Fibroblast of skin of right quadriceps (primary cell): ENCODE measurements at places on chromosomes 4 and X.

DNA sequence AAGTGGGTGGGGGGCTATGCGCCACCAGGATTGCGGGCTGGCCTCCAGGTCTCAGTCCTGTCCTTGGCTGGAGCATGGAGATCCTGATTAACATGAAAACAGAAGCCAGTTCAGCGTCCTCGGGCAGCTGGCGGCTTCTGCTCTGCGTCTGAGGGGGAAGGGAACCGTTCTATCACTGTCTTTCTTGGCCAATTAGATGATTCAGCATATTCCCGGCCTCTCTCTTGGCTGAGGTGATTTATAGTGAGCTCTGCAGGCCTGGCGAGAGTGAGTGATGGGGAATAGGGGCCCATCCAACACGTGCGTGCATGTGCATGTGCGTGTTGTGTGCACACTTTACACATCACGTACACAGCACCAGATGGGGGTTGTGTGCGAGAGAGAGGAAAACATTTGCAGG is 145.8 kb upstream of the ATP6AP2 start:
- DNase-seq, result peak; percentile 83

DNA sequence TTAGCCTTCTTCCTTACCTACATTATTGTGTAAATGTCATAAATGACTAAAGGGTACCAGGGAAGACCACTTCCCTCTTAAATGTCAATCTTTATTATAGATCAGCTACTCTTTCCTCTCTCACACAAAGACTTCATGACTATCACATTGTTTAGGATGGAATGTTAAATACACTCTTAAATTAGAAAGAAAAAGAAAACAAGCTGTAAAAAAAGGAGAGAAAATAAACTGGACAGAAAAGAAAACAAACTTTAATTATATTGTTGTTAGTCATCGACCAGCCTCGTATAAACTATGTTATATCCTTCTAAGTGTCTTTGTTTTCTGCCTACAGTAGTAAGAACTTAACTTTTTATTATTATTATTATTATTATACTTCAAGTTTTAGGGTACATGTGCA is 666.4 kb upstream of the NR3C2 start:
- DNase-seq, result no peak

GRCh38 chrX:1202251-1202650 is 10.2 kb downstream of the CRLF2 start:
- no peak for DNase-seq

DNA sequence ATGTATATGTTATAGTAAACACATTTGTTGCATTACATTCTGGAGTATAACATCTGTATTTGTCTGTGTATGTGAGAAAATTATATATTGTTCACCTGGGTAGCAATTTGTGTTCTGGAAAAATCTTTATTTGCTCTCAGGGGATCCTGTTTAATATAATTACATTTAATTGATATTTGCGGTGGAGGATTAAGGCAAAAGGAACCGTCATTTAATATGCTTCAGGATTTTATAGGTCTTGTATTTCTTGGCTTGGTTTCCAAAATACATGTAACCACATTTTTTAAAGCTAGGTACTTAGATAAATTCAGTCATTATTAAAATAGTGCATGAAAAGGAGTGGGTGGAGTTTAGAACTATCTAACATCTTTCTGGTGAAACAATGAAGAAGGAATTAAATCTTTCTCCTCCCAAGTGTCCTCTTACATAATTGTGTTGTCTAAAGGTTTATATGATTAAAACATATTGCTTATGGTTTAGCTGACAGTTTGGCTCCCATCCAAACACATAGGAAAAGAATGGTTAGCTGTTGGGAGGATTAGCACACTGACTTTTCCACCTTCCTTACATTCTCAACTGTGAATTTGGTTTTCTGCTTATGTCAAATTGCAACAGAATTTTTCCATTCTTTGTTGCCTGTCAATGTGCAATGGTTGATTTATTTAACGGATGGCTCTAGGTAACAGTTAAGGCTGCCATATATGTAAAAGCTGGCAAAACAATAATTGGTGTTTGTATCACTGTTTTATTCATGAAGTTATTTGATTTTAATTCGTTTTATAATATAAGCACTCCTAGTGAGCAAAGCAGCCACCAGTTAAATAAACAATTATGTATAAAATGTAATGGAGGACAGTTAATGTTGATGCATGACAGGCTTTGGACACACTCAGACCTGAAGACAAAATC is 250.8 kb upstream of the SFRP2 start:
- no peak for DNase-seq

DNA sequence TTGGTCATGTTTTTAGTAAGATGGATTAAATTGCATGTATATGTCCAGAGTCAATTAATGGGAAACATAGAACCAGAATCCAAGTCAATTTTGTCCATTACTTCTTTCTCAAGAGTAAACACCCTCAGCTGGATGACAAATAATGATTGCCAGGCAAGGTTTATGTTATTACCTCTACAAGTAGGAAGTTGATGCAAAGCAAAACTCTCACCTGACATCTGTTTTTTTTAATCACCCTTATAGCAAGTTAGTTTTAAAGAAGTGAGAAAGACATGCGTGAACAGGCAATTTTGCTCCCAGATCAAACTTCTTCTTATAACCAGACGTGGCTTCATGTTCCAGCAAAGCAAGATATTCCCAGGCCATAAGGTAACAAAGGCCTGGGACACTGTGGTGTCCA is 348.5 kb upstream of the FTHL17 start:
- DNase-seq, result no peak

GRCh38 chr4:88646528-88647280 is 50.9 kb downstream of the NAP1L5 start:
- DNase-seq, result no peak

GRCh38 chrX:30967516-30967915 is 78.5 kb upstream of the TAB3 start:
- no peak for DNase-seq

- peak; percentile 59 for DNase-seq
These were observed 257.9 kb downstream of the PCDH18 start for GRCh38 chr4:137274404-137274803.

GRCh38 chr4:140533951-140534480 is 10.0 kb downstream of the ELMOD2 start:
- DNase-seq, result peak; percentile 68

DNA sequence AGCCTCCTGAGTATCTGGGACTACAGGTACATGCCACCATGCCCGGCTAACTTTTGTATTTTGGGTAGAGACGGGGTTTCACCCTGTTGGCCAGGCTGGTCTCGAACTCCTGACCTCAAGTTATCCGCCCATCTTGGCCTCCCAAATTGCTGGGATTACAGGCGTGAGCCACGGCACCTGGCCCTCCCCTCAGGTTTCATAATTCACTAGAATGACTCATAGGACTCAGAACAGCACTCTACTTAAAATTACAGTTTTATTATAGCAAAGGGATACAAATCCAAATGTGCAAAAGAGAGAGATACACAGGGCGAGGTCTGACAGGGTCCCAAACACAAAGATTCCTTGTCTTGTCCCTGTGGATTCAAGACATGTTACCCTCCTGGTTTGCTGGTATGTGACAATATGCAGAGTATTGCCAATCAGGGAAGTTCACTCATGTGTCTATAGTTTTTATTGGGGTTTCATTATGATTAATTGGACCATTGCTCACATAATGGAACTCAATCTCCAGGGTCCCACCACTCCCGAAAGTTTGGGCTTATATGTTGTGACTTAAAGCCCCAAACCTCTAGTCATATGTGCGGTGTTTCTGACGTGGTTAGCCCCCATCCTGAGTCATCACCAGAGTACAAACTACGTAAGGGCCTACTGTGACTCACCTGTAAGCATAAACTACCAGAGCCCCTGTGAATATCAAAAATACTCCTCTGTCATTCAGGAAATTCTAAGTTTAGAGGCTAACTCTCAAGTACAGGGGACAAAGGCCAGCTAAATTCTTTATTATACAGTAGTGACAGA is 5.2 kb downstream of the YIPF6 start:
- peak; percentile 34 for DNase-seq

- DNase-seq, result peak; percentile 41
These were observed 14.2 kb downstream of the EFNB1 start for GRCh38 chrX:68842781-68843581.

- peak; percentile 57 for DNase-seq
These were observed 383.7 kb upstream of the FAM241A start for GRCh38 chr4:111761531-111761930.

GRCh38 chrX:107442914-107443527 is 6.4 kb upstream of the FRMPD3 start:
- no peak for DNase-seq

DNA sequence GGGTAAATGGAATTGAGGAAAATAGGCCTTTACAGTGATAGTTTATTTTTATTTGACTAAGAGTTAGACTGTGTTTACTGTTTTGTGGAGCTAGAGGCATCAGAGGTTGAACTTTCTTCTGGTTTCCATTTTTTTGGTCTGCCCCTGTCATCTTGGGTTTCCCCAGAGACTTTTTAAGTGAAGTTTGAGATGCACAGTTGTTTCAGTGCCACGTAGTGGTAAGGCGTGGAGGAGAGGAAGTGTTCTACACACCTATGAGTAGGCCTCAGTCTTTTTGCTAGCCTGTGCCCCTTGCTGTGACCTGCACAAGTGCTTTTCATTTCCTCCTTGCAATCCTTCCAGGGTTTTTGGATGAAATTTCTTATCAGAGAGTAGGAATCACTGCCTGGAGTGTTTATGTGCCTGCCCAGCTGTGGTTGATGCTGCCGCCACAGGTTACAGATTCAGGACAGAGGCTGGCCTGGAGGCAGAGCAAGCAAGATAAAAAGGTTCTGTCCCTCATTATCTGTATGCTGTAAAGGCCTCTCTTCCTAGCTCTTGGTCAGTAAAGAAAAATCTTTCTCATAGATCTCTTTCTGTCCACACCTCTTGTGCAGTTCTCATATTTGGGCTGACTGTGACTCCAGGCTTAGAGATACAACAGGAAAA is 12.5 kb upstream of the HSFX4 start:
- no peak for DNase-seq

DNA sequence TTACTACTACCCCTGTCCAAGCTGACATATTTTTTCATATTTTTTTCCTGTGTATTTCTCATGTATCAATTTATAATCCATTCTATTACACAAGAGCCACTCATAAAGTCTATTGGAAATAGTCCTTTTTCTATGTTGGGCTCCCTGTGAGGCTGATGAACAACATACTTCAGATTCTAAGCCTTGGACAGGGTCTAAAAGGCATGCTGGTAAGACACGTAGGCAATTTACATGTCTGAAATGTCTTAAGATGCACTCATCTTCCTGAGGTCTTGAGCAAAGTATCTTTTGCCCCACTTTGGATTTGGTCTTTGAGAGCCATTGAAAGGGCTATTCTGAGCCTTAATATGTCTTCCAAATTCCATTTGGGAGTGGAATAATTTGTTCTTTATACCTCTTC is 31.8 kb downstream of the OCIAD1 start:
- DNase-seq, result no peak

DNA sequence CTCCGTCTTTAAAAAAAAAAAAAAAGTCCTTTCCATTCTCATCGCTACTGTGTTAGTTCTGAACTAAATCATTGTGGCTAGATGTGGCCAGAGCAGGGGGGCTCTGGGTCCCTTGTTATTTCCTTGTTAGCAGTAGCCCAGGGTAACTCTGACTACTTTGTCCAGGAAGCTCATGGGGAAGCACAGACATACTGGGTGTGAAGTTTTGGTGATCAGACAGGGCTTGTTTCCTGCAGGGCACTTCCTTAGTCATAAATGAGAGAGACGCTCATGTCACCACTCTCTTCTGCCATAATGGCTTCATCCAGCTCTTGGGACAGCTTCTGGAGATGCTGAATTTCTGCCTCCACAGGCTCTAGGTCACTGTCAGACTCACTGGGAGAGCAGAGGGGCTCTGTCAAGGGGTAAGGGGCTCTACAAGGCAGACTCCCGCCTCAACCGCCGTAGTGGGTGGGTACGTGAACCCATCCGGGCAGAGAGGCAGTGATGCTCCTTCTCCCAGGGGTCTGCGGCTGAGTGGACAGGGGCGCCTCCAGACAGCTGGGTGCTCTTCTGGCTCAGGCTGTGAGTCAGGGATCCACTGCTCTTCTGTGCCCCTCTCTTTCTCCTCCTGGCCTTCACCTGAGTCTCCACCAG is 12.9 kb downstream of the STIM2 start:
- DNase-seq, result no peak

GRCh38 chrX:40019541-40019940 is 78.2 kb downstream of the BCOR start:
- DNase-seq, result peak; percentile 39

DNA sequence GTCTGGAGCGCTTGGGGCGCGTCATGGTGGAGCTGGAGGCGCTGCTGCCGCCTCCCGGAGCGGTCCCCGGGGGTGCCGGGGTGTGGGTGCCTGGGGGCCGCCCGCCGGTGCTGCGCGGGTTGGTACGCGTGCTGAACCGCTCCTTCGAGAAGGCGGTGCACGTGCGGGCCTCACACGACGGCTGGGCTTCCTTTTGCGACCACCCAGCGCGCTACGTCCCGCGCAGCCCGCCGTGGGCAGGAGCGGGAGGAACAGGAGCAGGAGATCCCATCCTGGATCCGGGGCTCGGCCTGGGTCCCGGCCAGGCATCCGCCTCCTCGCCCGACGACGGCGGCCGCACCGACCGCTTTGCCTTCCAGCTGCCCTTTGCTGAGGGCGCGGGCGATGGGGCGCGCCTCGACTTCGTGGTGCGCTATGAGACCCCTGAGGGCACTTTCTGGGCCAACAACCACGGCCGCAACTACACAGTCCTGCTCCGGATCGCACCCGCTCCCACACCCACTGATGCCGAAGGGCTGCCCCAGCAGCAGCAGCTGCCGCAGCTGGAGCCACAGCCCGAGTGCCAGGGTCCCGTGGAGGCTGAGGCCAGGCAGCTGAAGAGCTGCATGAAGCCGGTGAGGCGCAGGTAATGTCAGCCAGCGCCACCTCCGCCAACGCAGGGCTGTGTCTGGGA is 792 bp downstream of the PPP1R3F start:
- DNase-seq, result no peak

GRCh38 chr4:115501656-115502055 is 388.2 kb upstream of the NDST4 start:
- no peak for DNase-seq

DNA sequence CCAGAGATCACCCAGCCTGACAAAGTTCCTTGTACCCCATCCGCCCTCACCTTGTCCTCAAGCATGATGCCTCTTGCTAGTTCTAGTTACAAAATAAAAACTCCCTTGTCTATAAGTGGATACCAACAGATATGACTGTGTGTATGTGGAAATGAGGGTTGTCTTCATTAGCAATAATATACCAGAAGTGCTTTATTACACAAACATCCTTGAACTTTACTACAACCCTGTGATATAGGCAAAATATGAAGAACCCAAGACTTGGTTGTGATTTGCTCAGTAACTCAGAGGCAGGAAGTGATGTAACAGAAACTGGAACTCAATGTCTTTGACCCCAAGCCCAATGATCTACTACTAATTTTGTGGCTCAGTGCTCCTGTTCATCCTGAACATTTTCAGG is 97.6 kb downstream of the AKAP4 start:
- no peak for DNase-seq

DNA sequence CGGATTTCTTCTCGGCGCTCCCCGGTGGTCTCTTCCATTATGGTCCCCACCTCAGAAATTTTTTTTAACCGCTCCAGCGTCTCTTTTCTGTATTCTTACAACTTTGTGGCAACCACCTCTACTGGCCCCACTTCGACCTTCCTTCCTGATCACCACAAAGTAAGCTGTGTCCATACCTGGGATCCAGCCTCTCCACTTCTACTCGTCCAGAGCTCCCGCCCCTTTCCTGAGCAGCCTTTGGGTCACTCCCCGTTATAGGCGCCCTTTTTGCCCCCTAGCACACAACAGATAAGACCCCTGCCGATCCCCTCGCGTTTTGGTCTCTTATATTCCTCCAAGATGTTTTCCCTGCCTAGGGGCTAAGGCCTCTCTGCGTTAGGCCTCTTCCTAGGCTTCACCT is 557 bp downstream of the PIGG start:
- DNase-seq, result no peak
